Activated naive CD8-positive, alpha-beta T cell treated with anti-CD3 and anti-CD28 coated beads, Interleukin-2, amount 10 ng/mL, durations not matched to agents 7 days and 5 days (primary cell): ENCODE measurements at places on chromosomes 1 and 21. TPM values are rescaled to one million over a fixed set of nuclear protein-coding genes. Genes with fewer than 3 reads are reported as not detected.

TNFAIP8L2 gene
- 21.2 TPM for total RNA-seq

CELA3B gene
- total RNA-seq, result not detected

PLA2G2F gene
- total RNA-seq, result not detected

MEX3A gene
- total RNA-seq, result 0.09 TPM

NBPF4 gene
- 0.20 TPM for total RNA-seq

MAP7D1 gene
- total RNA-seq, result 234 TPM

CD2 gene
- 229 TPM for total RNA-seq

RABIF gene
- 12.7 TPM for total RNA-seq

CAMK2N1 gene
- total RNA-seq, result 3.0 TPM

PLPP3 gene
- 0.48 TPM for total RNA-seq

PODN gene
- total RNA-seq, result not detected

EXO5 gene
- 14.6 TPM for total RNA-seq

HIPK1 gene
- 99.4 TPM for total RNA-seq

CD52 gene
- total RNA-seq, result 1,078 TPM

KRTAP12-2 gene
- not detected for total RNA-seq

BGLAP gene
- 4.8 TPM for total RNA-seq

UBE4B gene
- total RNA-seq, result 31.6 TPM

AADACL4 gene
- total RNA-seq, result not detected

C1orf216 gene
- 13.7 TPM for total RNA-seq

ISG20L2 gene
- total RNA-seq, result 44.1 TPM

LAMB3 gene
- 0.96 TPM for total RNA-seq

CATSPERE gene
- total RNA-seq, result 1.6 TPM

TXLNA gene
- 62.5 TPM for total RNA-seq

CD48 gene
- total RNA-seq, result 386 TPM

ACTA1 gene
- not detected for total RNA-seq

SEC16B gene
- total RNA-seq, result 0.26 TPM

REN gene
- total RNA-seq, result not detected

RSPO1 gene
- total RNA-seq, result not detected

SPRR3 gene
- not detected for total RNA-seq

NASP gene
- 188 TPM for total RNA-seq

TTC13 gene
- 37.7 TPM for total RNA-seq

LCE1D gene
- total RNA-seq, result not detected

OMA1 gene
- total RNA-seq, result 38.8 TPM

PCBP3 gene
- 1.2 TPM for total RNA-seq

CLCNKA gene
- not detected for total RNA-seq

SHISAL2A gene
- total RNA-seq, result 27.9 TPM

FAM72B gene
- total RNA-seq, result 24.1 TPM

CD1E gene
- not detected for total RNA-seq

MNDA gene
- total RNA-seq, result 0.47 TPM

SPRR2E gene
- total RNA-seq, result not detected

OR2L2 gene
- 0.19 TPM for total RNA-seq

C1orf94 gene
- total RNA-seq, result not detected

FAM20B gene
- total RNA-seq, result 37.1 TPM

PTPRU gene
- 0.69 TPM for total RNA-seq
